Amygdala (tissue), 56 donors: ENCODE measurements at places on chromosomes 2 and 18.

DNA sequence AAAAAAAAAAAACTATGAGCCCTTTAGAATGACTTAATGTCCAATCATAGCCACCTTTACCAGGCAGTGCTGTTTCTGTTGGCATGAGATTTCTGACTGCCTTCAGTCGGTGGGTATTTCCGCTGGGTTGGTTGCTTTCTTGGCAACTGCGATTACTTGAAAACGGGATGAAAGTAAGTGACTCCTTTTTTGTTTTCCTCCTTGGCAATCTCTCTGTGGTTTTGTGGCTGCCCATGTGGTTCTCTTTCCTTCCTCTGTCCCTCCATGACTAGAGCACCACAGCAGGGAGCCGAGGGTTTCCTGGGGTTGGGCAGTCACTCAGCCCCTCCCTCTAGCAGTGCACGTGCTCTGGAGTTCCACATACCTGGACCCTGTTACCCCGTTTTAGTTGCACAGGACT, 112.1 kb downstream of the KLHL29 start:
- no peak for DNase-seq

DNA sequence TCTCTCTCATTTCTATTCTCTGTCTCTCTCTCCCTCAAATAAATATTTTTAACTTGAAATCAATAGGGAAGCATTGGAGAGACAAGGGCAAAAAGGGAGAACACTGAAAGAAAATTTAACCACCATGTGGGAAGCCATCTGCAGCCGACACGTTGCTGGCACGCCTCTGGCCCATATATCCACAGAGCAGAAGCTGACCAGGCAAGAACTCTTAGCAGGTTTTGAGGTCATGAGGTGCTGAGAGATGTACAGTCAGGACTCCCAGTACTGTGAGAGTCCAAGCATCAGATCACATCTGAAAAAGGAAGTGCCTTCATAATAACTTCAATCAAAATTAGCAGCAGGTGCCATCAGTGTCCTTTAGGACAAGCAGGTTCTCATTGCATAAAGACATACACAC, 156.6 kb downstream of the AKAIN1 start:
- DNase-seq: no peak

DNA sequence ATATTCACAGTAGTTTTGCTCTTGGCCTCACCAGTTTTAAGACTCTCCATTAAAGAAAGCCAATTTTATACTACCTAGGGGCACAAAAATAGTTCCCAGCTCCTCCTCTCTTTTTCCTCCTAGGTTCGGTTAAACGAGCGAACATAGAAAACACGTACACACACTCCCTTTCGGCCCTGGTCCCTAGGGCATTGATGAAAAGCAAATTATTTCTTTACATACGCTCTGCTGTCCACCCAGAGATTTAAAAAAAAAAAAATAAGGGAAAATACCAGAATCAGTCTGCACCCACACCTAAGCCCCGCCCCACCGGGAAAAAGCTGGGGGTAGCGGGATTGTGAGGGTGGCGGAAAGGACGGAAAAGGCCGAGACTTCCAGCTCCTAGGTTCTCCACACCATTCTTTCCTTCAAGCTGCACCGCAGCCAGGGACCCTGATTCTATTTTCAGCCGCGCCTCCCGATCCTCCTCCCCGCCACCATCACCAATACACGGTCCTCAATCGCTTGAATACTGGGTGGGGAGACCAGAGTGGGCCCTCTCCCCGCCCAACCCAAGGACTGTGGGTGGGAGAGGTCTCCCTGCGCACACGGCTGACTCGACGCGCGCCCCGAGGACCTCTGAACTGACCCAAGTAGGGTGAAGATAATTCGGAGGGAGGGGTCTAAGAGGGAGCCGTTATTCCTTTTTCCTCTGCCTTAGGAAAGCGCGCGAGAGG, 769 bp downstream of the ATF2 start:
- no peak for DNase-seq

- no peak for DNase-seq
Observed at GRCh38 chr18:8231316-8231715, 377.9 kb upstream of the RAB12 start.

- DNase-seq: no peak
Observed at GRCh38 chr2:15198051-15198450, 363.1 kb downstream of the NBAS start.

DNA sequence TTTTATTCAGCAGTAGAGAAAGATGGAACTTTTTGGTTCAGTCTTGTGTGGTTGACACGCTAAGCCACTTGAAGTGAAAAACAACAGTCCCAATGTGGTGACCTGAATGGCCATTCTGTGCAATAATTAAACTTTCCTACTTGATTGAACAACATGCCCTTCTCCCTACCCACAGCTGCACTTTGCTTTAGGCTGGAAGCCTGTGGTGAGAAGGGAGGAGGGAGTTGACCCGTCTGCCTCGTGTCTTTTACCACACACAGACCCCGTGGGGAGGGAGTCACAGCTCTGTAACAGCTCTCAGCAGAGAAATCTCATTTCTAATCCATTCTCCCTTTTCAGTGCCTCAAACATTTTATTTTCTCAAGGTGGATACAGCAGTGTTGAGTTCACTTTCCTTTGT, 138.2 kb upstream of the PKDCC start:
- no peak for DNase-seq

- DNase-seq: no peak
Observed at GRCh38 chr2:106931717-106932335, 45.9 kb upstream of the ST6GAL2 start.

GRCh38 chr2:54597153-54597848, 126.2 kb upstream of the EML6 start:
- DNase-seq: no peak

DNA sequence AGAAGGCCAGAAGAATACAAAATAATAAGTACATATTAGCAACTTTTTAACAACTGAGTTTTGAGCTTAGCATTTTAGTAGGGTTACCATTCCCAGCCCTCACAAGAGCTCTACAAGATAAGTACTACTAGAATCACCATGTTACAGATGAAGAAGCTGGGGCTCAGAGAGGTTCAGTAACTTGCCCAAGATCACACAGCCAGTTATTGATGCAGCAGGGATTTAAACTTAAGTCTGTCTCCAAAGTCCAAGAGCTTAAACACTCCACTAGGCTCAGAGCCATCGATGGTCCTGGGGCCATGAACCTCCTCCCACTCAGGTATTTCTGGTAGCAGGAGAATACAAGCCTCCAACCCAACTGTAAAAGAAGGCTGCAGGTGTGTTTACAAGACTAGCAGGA, 30.8 kb downstream of the TNS1 start:
- DNase-seq: no peak

DNA sequence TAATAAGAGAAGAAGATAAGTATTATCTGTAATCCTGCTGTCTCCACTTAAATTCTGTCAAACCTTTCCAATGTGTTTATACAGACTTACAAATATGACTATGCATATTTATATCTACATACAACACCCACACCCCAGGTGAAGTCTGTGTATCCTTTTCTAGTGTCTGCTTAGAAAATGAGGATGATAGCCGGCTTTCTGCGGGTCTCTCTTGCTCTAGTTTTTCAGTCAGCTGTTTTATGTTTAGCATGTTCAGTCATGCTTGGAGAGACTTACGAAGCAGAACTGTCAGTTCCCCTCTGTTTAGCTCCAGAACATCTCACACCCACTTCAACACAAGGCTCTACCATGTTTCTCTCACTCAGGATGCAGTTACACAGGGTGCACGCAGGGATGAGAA, 137.3 kb upstream of the NFATC1 start:
- DNase-seq: no peak

- no peak for DNase-seq
Observed at GRCh38 chr2:67277450-67277849, 119.7 kb upstream of the ETAA1 start.
